ENCODE measurements at places on chromosomes 7 and 10.

DNA sequence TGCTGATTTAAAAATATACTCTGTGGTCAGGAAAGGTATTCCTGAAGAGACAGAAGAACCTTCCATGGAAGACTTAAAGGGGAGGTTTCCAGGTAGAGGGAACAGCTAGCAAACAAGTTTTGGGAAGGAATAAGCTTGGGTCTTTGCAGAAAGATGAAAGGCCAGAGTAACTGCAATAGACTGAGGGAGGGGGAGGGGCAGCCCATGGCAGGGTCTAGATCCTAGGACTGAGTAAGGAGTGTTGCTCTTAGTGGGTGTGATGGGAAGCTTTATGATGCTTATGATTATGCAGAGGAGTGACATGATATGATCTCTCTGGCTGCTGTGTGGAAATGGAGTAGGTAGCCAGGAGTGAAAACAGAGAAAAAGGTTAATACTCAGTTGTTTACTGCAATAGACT, 90.0 kb upstream of the FEZF1 start:
- H3K4me1 ChIP-seq: no peaks in the 10 kb centered on the region
- H3K27ac ChIP-seq: no peak overlapping the region

DNA sequence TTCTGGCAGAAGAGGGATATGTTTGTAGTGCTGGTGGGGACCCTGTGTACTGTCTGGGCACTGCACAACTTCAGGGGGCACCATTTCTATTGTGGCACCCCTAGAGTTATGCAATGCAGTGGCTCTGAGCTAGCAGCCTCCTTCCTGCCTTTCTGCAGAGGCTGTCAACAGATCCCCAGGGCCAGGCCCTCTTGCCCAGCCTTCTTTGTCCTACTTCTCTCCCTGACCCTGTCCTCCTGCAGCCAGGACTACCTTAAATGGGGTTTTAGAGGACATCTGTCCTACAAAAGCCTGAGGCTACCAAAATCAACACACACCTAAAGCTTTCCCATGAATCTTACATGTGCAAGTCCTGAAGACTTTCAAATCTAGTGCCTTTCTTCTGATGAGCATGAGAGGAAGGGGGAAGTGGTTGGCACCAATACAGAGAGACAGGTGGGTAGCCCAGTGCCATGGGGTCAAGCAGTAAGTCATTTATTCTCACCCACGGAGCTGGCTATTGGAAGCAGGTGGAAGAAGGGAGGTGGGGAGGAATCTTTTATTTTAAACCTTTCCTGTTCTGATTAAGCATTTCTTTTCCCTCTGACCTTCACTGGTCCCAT, 2.4 kb downstream of the SPOCK2 start:
- H3K27ac ChIP-seq: no peak overlapping the region
- no peak for DNase-seq
- H3K27me3 ChIP-seq: peaks cover 20% of the 10 kb centered on the region
- no peaks in the 10 kb centered on the region for H3K36me3 ChIP-seq
- peaks cover 20% of the 10 kb centered on the region for H3K4me1 ChIP-seq

DNA sequence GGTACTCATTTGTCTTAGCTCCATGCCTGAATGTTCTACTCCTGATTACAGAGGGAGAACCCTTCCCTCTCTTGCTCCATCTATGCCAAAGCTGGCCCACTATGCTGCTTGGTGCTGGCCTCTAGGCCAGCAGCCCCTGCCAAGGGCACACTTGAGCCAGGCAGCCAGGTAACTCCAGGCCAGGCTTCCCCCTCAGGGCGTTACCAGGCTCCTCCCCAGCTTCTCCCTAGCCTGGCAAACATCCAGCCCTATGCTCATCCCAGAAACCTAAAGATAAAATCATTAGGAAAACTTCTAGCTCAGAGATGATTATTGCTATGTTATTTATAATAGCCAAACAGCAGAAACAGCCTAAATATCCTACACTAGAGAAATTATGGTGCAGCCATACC, 103.7 kb downstream of the KCNMA1 start:
- H3K27ac ChIP-seq: peak overlapping the region; percentile 71
- H3K4me1 ChIP-seq: peaks cover 77% of the 10 kb centered on the region
- no peak for DNase-seq
- H3K36me3 ChIP-seq: no peaks in the 10 kb centered on the region
- no peak overlapping the region for H3K4me3 ChIP-seq
- no peaks in the 10 kb centered on the region for H3K27me3 ChIP-seq

GRCh38 chr7:91198371-91198770, 65.9 kb upstream of the FZD1 start:
- H3K4me3 ChIP-seq: no peak overlapping the region
- no peak overlapping the region for H3K27ac ChIP-seq
- no peaks in the 10 kb centered on the region for H3K4me1 ChIP-seq
- no peak for DNase-seq
- no peaks in the 10 kb centered on the region for H3K36me3 ChIP-seq

DNA sequence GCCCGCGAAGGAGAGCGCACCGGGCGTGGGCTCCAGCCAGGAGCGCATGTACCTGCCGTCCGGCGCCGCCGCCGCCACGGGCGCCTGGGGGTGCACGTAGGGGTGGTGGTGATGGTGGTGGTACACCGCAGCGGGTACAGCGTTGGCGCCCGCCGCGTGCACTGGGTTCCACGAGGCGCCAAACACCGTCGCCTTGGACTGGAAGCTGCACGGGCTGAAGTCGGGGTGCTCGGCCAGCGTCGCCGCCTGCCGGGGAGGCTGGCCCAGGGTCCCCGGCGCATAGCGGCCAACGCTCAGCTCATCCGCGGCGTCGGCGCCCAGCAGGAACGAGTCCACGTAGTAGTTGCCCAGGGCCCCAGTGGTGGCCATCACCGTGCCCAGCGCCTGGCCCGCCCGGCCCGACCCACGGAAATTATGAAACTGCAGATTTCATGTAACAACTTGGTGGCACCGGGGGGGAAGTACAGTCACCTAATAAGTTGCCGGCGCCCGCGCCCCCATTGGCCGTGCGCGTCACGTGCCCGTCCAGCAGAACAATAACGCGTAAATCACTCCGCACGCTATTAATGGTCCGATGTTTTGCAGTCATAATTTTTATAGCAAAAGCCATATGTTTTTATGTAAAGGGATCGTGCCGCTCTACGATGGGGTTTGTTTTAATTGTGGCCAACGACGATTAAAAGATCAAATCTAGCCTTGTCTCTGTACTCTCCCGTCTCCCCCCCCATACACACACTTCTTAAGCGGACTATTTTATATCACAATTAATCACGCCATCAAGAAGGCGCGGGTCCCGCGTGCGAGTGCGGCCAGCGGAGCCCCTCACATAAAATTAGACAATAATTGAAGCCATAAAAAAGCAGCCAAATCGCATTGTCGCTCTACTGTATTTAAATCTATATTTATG, at the start of gene HOXA9:
HOXA9 (minus strand) TSS at position 449 of the 907 bp plus-strand sequence; CDS start at position 369, 80 bp downstream.
- no peaks in the 10 kb centered on the region for H3K4me1 ChIP-seq
- no peaks in the 10 kb centered on the region for H3K36me3 ChIP-seq
- H3K4me3 ChIP-seq: peak within 1 kb of the TSS; percentile 83
- no peaks in the 10 kb centered on the region for H3K27me3 ChIP-seq
- DNase-seq: peak; percentile 97

- H3K4me1 ChIP-seq: no peaks in the 10 kb centered on the region
- H3K27me3 ChIP-seq: no peaks in the 10 kb centered on the region
- H3K27ac ChIP-seq: no peak overlapping the region
- no peaks in the 10 kb centered on the region for H3K36me3 ChIP-seq
- DNase-seq: no peak
- H3K4me3 ChIP-seq: no peak overlapping the region
Observed at GRCh38 chr10:56258378-56258777, 102.7 kb downstream of the ZWINT start.

DNA sequence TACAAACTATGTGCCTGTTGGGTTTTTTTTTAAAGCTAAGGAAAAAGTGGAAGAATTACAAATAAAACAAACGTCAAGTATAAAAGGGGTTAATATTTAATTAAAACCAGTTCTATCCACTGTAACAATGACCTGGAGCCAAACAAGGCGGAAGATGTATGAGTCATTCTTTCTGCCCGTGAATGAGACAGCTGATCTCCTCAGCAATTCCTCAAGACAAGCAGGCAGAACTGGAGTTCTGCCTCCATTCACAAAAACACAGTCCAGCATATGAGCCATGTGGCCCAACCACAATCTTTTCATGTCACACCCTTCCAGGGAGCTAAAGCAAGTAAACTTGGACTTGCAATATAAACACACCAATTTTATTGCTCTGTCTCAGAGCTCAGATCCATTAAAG, 8.4 kb downstream of the ETV1 start:
- no peak overlapping the region for H3K4me3 ChIP-seq
- no peaks in the 10 kb centered on the region for H3K36me3 ChIP-seq
- H3K4me1 ChIP-seq: peaks cover 7% of the 10 kb centered on the region
- peak; percentile 67 for DNase-seq
- no peak overlapping the region for H3K27ac ChIP-seq

- DNase-seq: peak; percentile 75
- H3K27ac ChIP-seq: peak overlapping the region; percentile 95
- no peaks in the 10 kb centered on the region for H3K4me1 ChIP-seq
- H3K36me3 ChIP-seq: no peaks in the 10 kb centered on the region
- peak overlapping the region; percentile 69 for H3K4me3 ChIP-seq
Observed at GRCh38 chr10:74824900-74825370, 1.5 kb upstream of the KAT6B start.

All from sigmoid colon (tissue), 7 donors.